Neuronal stem cell (in vitro differentiated cells): ENCODE measurements at places on chromosomes 4 and X.

DNA sequence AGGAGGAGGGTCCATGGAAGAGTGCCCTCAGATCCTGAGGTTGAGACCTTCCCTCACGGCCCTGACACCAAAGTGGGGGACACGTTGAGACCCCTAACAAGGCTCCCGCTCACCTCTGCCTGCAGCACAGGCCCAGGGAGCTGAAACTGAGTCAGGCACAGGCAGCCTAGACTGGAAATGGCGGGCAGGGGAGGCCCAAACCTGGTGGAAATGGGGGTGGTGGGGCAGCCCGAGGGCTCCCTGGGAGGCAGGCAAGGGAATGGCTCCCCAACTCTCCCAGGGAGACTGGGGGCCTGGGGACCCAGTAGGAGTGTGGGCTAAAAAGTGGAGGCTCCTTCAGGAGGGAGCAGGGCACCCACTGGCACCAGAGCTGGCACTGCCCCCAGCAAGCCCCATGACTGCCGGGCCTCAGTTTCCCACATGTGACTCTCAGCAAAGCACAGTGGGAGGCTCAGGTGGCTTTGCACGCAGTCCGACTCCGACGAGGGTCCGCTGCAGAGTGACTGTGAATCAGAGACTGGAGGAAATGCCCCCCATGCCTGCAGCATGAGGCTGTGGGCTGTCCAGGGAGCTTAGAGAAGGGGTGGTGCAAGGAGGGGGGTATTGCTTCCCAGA, 5.9 kb downstream of the NKX1-1 start:
- no peak for DNase-seq

GRCh38 chr4:18934197-18934596, 912.6 kb upstream of the LCORL start:
- DNase-seq = no peak

DNA sequence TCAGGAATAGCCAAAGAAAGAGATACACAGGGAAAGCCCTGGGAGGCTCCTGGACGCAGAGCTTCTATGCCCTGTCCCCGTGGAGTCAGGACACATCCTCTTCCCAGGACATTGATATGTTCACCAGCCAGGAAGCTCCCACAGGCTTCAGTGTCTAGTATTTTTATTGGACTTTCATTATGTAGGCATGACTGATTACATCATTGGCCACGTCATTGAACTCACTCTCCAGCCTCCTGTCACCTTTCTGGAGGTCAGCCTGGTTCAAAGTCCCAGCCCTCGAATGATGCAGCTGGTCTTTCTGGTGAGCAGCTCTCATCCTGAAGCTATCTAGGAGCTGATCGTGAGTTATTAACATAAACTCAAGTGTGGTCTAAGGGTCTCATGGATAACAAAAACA, 104.1 kb downstream of the CPEB2 start:
- no peak for DNase-seq

DNA sequence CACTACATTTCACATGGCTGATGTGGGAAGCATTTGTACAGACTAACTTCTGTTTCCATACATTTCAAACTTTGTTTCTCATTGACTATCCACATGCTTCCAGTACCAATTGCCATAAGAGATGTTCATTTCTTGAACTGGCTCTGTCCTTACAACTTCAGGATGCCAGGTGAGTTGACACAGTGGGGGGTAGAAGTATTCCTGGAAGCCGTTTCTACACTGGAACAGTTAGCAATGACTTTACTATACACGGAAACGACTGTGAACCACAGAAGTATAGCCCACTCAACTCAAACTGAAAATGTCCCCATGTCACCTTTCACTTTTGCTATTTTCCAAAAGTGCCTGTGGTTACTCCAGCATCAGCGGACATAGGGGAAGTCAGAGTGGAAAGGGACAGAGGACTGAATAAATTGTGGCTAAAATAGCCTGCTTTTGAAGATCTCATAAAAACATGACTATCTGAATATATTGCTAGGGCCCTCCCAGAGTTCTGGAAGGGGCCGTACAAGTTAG, 38.0 kb upstream of the DSPP start:
- no peak for DNase-seq

DNA sequence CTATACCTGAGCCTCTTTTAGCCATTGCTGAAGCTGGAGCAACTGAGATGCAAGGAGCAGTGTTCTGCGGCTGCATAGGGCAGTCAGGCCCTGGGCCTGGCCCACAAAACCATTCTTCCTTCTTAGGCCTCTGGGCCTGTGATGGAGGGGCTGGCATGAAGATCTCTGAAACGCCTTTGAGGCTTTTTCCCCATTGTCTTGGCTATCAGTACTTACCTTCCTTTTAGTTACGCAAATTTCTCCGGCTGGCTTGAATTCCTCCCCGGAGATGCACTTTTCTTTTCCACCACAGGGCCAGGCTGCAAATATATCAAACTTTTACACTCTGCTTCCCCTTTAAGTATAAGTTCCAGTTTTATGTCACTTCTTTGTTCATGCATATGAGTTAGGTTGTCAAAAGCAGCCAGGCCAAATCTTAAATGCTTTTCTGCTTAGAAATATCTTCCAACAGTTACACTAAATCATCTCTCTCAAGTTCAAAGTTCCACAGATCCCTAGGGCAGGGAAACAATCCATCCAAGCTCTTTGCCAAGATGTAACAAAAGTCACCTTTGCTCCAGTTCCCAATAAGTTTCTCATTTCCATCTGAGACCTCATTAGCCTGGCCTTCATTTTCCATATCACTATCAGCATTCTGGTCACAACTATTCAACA, 194.4 kb upstream of the PCDH7 start:
- DNase-seq = no peak

GRCh38 chr4:86972997-86973396, 38.2 kb downstream of the AFF1 start:
- no peak for DNase-seq

DNA sequence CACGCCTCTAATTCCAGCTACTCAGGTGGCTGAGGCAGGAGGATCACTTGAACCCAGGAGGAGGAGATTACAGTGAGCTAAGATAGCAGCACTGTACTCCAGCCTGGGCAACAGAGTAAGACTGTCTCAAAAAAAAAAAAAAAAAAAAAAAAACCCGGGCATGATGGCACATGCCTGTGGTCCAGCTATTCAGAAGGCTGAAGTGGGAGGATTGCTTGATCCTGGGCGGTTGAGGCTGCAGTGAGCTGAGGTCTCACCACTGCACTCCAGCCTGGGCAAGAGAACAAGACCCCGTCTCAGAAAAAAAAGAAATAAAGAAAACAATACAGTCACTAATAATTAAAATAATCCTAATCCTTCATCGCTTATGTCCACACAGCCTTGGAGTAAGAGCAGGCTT, 68.1 kb downstream of the APBB2 start:
- DNase-seq = no peak

DNA sequence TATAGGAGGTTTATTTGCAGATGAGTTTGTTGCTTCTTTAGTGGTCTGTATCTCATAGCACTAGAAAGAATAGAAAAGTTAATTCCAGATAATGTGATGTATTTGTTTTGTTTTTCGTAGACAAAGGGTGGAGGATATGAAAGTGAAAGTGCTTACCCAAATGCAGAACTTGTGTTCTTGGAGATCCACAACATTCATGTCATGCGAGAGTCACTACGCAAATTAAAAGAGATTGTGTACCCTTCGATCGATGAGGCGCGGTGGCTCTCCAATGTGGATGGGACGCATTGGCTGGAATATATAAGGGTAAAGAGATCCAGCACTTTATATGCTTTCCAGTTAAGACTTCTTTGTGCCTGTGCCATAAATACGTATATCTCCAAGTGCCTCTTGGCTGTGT, 43.3 kb downstream of the MTMR1 start:
- DNase-seq = no peak

DNA sequence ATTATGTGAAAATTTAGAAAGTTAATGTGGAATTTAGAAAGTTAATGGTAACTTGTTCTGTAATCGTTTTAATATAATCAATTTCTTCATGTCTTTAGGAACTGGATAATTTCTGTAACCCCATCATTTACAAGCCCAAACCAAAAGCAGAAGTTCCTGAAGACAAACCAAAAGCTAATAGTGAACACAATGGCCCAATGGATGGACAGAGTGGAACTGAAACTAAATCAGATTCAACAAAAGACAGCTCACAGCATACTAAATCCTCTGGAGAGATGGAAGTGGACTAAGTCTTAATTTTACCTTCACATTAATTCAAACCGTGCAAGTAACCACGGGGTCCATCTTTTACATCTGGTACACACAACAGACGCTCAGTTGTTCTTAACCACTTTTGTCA, 48.1 kb upstream of the PLK4 start:
- no peak for DNase-seq
